ENCODE measurements at places on chromosomes 2 and 18. TPM values are rescaled to one million over a fixed set of nuclear protein-coding genes. Genes with fewer than 3 reads are reported as not detected.
A peak's percentile ranks its signal among the peaks of the same experiment; 100 is the strongest.

- no peak for DNase-seq
Measured at GRCh38 chr2:124536591-124536990, 511.5 kb downstream of the CNTNAP5 start.

DNA sequence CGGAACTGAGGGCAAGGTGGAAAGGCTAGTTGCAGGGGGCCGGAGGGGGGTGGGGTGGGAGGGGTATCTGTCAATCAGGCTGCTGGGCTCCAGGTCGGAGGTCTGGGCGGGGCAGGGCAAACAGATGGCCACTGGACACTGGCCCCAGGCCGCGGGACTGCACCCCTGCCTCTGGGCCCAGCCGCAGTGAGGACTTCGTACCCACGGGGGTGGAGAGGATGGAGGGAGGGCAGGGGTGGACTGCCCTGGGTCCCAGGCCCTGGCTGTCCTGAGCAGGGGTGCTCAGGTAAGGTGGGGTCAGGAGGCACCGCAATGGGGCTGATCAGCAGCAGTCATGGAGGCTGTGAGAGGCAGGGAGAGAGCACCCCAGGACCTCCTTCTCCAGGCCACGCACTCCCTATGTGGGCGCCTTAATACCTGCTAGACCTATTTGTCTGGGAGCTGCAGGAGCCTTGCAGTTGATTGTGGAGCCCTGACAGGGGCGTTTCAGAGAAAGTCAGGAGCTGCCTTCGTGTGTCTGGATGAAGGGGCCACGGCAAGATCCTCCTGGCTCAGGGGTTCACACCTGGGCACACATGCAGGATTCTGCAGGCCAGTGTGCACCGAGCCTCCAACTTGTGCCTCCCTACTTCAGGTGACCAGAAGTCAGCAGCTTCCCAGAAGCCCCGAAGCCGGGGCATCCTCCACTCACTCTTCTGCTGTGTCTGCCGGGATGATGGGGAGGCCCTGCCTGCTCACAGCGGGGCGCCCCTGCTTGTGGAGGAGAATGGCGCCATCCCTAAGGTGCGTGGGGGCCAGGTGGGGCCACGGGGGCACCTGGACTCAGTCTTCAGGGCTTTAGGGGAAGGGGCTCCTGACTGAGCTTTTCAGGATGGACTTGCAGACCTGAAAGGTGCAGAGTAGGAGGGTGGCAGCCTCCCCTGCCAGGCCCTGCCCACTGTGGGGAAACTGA, 1.5 kb downstream of the CTDSP1 start:
- DNase-seq = no peak

- DNase-seq = peak; percentile 100
Measured at GRCh38 chr2:160352500-160352899, 141.1 kb downstream of the RBMS1 start.

DNA sequence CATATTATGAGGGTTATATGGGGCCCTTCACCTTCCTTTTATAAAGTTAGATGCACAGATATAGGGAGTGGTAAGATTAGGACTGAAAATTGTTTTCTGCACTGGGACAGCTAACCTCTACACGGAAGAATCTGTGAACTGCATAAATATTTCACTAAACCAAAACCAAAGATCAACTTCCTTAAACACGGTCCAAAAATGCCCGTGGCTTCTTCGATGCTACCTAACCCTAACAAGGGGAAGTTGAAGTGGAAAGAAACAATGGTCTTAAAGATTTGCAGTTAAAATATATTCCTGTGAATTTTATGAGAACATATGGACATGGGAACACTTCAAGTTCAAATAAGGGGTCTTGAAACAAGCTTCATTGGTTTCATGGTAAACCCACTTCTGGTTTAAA, 33.3 kb upstream of the PAX3 start:
- no peak for DNase-seq

DNA sequence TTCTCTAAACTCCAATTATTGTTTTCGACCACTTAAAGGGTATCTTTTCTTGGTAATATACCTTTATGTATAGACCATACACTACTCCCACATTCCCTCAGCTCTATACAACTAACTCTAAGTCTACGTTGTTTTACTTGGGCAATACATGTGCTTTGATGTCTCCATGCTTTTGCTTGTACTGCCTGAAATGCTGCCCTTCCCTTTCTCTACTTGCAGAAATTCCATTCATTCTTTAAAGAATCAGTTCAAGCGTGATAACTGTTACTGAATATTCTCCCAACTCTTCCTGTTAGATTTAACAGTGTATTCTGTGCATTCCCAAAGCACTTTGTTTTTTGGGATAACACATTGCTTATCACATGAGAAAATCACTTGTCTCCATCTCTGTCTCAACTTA, 157.0 kb upstream of the AQP4 start:
- DNase-seq = no peak

- DNase-seq = no peak
Measured at GRCh38 chr2:212752730-212753351, 214.2 kb upstream of the ERBB4 start.

DNA sequence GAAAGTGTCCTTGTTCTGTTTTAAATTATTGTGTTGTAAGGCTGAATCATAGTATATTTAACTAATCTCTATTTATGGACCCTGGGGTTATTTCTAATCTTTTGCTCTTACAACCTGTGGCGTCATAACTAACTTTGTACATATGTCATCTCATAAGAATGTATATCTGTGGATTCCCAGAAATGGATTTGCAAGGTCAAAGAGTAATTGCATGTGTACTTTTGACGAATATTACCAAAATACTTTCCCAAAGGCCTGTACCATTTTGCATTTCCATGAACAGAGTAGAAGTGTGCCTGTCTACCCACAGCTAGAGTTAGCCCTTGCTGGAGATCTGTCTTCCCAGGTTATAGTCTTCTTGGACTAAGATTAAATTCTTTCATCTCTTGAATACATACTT, 42.8 kb downstream of the SEMA4F start:
- peak; percentile 70 for DNase-seq

DNA sequence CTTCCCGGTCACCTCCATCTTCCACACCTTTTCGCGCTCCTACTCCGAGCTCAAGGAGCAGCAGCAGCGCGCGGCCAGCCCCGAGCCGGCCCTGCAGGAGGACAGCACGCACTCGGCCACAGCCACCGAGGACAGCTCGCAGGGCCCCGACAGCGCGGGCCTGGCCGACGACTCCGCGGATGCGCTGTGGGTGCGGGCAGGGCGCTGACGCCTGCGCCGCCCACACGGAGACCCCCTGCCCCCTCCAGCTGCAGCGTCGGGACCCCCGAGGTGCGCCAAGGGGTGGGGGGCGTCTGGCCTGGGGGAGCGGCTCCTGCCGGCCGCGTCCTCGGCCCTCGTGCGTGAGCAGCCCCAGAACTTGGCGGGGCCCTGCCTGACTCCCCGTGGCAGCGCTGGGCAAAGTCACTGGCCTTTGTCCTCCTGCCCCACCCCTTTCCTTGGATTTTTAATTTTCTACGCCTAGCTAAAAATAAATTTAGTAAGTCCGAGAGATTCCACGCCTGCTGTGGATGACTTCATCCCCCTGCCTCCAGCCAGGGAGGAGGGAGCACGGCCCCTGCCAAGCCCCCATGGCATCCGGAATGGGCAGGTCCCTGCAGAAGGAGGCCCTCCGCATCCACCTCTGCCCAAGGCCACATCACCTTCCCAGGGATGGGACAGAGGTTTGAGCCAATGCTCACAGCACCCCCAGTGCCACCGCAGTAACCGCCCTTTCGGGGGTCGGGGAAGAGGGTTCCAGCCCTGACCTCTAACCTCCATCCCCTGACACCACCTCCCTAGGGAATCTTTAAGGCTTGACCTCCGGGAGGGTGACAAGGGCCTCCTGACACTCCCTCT, 51.6 kb downstream of the SLC66A2 start:
- no peak for DNase-seq

- no peak for DNase-seq
Measured at GRCh38 chr2:15047184-15047583, 414.7 kb downstream of the LRATD1 start.

- peak; percentile 22 for DNase-seq
Measured at GRCh38 chr2:220034426-220035130, 407.1 kb downstream of the SLC4A3 start.

DNA sequence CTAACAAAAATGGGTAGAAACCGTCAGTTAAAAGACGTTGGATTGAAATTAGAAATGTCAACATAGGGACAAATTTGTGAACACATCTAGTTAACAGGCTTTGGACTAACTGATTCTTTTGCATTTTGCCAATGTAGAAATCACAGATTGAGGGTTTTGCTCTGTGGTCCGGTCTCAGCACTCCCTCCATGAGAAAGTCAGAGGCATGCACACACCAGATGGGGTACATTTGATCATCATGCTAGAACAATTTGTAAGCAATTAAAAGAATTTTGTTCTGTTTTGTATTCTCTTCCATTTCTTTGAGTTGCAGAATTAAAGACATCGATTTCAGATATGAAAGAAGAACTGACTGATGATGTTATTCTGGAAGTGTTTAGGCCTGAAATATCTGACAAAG, 179.1 kb upstream of the CCDC68 start:
- no peak for DNase-seq

DNA sequence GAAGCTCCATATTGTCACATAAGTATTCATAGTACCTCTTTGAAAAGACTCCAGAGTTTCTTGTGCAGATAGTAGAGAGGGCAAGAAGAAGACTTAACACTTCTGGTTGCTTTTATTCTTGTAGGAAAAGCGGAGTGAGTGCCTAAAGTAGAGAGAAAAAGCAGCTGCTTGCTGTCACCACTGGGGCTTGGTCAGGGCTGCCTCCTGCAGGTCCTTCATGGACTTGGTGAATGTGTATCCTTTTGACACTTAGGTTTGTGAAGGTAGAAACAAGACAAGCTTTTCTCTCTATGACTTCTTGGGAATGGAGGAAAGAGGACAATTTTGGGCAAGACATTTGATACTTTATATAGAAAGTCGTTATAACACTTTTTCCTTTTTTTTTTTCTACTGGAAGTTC, 312.8 kb upstream of the FANCL start:
- peak; percentile 26 for DNase-seq

DNA sequence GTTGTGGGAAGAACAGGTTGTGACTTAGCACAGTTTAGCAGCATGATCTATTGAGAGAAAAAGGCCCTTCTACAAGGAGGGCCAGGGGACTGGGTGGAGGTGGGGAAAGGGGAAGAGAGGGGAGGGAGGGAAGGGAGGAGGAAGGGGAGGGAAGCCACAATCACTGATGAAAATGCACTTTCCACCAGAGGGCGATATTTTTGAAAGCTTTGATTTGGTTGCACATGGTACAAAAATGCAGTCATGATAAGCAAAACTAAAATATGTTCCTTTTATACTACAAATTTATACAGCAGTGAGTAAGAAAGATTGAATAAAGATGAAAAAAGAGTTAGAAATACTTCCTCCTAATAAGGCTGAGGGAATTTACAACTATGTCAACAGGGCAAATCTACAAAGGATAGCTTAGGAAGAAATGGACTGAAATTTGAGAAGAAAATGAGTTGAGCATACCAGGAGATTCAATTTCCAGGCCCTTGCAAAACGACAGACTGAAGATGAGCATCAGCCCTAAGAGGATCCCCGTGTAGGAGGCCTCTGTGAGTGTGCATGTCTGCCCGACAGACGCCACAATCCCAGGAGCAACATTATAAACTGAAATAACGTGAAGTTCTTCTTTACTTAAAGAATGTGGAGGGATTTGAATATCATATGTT, 17.2 kb downstream of the SH3YL1 start:
- DNase-seq = peak; percentile 54

GRCh38 chr2:187266147-187266546, 181.9 kb downstream of the CALCRL start:
- DNase-seq = no peak

- DNase-seq = no peak
Measured at GRCh38 chr2:202355993-202356505, 20.1 kb upstream of the BMPR2 start.

GRCh38 chr2:119838179-119838578, 78.5 kb downstream of the PTPN4 start:
- peak; percentile 53 for DNase-seq

DNA sequence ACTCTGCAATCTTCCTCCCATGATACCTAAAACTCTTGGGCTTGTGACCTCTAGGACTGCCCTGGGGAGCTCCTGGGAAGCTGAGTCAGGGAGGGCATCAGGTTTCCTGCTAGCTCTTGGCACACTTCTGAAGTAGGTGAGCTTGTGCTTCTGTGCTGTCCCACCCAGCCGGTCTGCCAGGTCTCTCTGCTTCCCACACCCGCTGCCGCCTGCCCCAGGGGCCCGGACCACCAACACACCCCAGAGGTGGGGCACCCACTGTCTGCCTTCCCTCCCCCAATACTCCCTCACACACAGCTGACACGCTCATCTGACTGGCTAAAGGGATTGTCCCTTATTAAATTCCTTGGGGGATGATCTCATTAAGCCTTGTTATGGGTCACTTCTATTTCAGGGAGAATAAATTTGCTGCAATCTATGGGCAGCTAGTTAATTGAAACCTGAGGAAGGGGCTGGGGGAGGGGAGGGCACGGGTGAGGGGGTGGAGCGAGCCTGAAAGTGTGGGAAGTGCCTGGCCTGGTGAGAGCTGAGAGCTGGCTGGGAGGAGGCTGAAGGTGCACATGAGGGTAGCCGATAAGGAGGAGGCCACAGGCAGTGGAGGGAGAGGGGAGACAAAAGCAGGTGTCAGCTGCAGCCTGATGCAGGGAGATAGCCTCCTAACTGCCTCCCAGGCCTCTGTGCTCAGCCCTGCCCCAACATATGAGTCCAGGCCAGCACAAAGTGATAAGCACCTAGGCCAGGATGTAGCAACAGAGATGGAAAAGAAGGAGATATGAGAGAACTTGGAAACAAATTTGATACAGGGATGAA, 48.8 kb downstream of the HAUS1 start:
- peak; percentile 86 for DNase-seq

The TACR1 gene
- not detected for total RNA-seq

The MAP3K2 gene
- 27.9 TPM for total RNA-seq

The MOCOS gene
- 37.0 TPM for total RNA-seq

The GPR17 gene
- total RNA-seq = not detected

The OR6B2 gene
- total RNA-seq = not detected

The SERPINB11 gene
- 1.6 TPM for total RNA-seq

The REG3G gene
- not detected for total RNA-seq

The PLEKHH2 gene
- total RNA-seq = 4.5 TPM

The PROKR1 gene
- not detected for total RNA-seq

The ABCB11 gene
- total RNA-seq = 0.26 TPM

The CGREF1 gene
- total RNA-seq = 0.53 TPM

The LAMA3 gene
- total RNA-seq = 381 TPM

The CYP27A1 gene
- total RNA-seq = 0.13 TPM

The LYG2 gene
- total RNA-seq = not detected

The TWIST2 gene
- total RNA-seq = 4.6 TPM

The NDC80 gene
- total RNA-seq = 0.26 TPM

All from bronchial epithelial cell (primary cell).